ENCODE measurements at places on chromosomes 4 and X.

DNA sequence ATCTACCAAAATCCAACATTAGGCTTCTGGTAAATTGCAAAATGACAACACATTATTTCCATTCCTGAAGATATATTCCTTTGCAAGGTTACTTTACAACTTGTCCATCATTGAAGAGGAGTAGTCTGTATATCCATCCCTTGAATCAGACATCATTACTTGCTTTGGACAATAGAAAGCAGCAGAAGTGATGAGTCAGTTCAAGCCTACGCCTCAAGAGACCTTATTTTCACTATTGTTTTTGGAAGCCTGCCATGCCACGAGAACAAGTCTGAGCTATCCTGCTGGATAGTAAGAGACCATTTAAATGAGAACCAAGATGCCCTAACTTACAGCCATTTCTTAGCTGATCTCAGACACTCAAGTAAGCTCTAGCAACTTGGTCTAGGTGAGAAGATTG is 246.0 kb upstream of the HHIP start:
- DNase-seq = peak; percentile 14

DNA sequence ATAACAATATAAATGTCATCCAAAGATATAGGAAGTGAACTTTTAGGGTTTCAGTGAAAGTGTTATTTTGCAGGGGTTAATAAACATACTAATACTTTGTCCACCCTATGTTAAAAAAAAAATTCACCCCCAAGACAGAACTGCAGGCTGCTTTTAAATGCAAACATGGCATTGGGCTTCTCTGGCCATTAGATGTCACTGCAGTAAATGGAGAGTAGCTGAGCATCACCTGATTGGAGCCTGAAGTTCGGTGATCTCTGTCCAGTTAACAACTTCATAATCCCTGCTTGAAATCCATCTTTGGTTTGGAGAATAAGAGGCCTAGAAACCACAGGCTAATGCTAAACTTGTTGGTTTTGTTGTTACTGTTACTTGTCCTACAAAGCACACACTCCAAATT is 18.7 kb downstream of the SLC25A43 start:
- no peak for DNase-seq

DNA sequence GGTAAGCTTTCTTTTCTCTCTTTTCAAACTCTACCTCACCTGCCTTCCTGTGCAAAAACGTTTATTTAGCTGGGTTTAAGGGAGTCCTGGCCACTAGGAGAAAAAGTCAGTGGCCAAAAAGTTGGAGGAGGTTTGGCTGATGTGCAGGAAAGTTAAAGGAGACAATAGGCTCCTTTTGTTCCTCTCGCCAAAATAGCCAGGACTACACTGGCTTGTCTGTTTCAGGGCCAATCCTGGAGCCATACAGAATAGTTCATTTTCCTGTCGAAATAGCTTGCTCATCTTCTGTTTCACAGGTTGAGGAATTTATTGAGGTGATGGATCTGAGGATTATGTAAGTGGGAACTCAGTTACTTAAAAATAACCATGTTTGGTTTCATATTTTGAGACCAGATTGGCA is 423 bp downstream of the HEPH start:
- no peak for DNase-seq

DNA sequence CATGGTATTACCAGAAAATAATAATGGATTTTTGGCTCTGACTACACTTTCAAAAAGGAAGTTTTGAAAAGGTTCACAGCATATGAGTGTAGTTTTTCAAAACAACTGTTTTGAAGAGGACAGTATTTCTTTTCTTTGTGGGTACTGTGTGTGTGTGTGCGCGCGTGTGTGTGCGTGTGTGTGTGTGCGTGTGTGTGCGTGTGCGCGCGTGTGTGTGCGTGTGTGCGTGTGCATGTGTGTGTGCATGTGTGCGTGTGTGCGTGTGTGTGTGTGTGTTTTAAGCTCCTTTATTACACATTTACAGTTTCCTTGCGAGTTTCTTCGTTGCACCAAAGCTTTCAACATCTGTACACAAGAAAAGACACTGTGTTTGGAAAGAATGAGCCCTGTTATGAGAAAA is 755.4 kb downstream of the SH3BGRL start:
- no peak for DNase-seq

DNA sequence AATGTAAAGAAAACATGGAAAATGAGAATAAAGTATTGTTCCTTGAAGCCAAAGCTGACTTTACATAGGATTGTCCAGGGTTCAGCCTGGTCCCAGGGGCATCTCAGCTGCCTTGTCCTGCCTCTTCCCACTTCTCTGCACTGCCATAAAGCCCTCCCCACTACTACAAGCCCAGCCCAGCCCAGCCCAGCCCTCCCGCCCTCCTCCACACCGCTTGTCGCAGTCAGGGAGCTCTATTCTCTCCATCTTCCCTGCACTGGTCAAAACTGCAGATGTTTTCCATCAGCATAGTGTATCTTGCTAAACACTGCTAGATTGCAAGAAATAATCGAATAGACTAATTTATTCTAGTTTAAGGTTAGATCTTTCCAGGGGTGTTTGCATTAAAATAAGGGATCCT is 100.3 kb downstream of the TENM3 start:
- no peak for DNase-seq

GRCh38 chr4:173494013-173494970 is 35.7 kb downstream of the HAND2 start:
- peak; percentile 67 for DNase-seq

- peak; percentile 39 for DNase-seq
Observed at GRCh38 chrX:130975947-130976346, 72.9 kb upstream of the ENOX2 start.

DNA sequence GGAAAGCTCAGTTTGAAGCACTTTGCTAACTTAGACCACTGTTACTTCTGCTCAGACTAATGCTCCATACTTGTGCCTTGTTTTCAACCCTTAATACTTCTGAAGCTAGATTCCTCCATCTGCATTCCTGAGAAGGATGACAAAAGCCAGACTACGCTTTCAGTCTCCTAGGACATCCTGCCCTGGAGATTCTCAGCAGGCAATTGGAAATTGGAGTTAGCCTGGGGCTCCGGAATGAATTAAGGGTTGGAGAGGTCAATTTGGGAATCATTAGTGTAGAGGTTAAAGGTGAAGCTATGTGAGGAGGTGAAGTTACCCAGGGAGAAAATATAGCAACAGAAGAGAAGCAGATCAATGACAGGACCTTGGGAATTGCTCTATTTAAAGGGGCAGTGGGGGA is 215.9 kb upstream of the MBNL3 start:
- no peak for DNase-seq

GRCh38 chr4:119264743-119265142 is 52.2 kb downstream of the USP53 start:
- no peak for DNase-seq

DNA sequence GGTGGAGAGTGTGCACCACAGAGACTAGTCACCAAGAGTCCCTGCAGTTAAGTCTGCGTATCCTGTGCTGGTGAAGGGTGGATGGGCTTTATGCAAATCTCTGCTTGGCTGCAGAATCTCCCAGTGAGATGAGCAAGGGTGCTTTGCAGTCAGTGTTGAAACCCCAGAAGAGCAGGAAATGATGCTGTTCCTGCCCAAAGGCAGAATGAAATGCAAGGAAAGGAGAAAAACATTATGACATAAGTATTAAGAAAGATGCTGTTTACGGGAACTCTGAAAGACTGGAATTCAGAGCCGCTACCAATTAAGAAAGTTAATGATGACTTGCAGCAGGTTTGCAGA is 25.4 kb upstream of the ACSL1 start:
- no peak for DNase-seq

DNA sequence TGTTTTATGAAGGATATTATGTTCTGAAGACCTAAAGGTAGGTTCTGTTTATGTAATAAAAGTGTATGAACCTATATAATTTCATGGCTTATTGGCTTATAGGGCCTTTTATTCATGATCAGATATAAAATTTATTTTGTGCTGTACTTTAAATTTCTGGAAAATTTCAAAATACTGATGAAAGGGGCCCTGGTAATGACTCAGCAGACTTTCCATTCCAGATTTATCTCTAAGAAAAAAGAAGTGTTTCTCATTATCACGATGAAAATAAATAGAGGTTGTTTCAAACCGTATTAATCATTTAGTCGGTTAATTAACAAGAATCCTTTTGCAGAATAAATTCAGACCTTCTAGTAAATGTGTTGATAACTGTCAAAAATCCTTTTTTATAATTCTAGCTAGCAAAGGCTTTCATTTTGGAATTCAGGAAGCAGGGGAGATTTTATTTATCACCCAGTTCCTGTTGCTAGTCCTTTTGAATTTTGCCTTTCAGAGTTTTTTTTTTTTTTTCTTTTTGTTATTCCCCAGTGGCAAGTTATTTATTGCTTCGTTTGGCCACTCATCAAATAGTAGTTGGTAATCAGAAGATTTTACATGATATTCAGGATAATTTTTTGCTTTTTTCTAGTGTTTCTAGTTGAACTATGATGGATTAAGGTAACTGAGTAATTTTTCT is 5.4 kb upstream of the TAPT1 start:
- DNase-seq = no peak

DNA sequence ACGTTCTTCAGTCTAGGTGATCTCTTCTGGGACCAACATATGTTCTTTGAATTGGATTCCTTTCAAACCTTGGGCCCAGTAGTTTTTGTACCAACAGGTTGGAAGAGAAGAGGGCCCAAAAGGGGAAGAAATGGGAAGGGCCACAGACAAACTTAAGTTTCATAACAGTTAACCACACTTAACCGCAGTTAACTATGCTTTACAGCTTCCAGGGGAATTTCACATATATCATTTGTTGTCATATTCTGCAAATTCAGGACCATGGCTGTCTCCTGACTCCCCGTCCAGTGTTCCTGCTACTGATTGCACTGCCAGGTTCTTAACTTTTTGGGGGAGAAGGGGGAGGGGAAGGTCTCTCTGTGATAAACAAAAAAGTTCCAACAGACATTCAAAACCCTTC is 34.6 kb downstream of the RTL5 start:
- no peak for DNase-seq

DNA sequence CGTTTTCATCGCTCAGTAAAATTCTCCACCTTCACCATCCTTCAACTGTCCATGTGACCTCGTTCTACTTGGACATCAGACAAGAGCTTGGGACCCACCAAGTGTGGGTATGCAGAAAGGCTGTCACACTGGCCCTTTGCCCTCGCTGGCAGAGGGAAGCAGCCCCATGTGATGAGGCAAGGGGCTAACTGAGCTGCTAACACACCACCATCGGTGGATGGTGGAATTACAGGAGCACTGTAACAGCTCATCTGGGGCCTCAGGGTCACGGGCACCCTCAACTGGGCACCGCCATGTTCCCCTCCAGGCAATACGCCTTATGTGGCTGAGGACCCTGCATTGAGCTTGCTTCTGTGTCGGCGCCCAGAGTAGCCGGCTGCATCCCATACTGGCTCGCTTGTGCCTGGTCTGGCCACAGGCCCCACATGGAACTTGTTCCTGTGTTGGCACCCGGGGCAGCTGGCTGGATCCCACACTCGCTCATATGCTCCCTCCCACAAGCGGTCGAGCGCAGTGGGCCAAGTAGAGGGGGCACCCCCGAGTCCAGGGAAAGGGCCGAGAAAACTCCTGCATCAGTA is 109.5 kb downstream of the TAB3 start:
- DNase-seq = no peak

- DNase-seq = no peak
Observed at GRCh38 chrX:8447368-8447767, 17.3 kb upstream of the VCX3B start.

GRCh38 chr4:11376571-11376970 is 52.1 kb downstream of the HS3ST1 start:
- no peak for DNase-seq

DNA sequence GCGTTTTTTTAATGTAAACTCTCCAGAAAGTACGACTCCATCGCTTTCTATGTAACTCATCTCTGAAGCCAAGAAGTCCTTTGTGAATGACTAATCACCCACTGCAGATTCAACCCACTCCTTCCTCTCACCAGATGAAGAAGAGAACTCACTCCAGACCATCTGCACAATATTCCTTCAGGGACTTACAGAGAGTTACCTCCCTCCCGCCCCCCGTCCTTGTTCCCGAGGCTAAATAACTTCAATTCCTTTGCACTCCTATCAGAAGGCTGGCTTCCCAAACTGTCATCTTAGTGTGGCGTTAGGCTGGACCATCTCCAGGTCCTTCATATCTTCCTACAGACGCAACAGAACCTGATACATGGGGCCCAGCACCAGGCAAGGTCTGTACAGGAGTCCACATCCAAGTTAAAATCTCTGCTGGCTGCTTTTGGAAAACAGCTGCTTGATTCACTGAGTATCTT is 82.4 kb downstream of the AFAP1 start:
- DNase-seq = peak; percentile 69

GRCh38 chr4:141416677-141417363 is 196.1 kb downstream of the ZNF330 start:
- no peak for DNase-seq

DNA sequence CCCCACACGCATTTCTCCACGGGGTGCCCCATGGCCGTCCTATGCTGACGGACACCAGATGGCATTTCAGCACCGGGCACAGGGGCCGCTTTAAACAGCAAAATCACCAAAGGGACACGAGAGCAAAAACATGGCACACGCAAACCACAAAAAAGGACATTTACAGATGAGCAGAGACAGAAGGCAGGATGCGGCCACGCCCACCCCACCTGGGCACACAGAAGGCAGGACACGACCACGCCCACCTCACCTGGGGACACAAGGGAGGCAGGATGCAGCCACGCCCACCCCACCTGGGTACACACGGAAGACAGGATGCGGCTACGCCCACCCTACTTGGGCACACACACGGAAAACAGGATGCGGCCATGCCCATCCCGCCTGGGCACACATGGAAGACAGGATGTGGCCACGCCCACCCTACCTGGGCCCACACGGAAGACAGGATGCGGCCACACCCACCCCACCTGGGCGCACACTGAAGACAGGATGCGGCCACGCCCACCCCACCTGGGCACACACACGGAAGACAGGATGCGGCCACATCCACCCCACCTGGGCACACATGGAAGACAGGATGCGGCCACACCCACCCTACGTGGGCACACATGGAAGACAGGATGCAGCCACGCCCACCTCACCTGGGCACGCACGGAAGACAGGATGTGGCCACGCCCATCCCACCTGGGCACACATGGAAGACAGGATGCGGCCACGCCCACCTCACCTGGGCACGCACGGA is 69.1 kb downstream of the FAM53A start:
- DNase-seq = no peak

DNA sequence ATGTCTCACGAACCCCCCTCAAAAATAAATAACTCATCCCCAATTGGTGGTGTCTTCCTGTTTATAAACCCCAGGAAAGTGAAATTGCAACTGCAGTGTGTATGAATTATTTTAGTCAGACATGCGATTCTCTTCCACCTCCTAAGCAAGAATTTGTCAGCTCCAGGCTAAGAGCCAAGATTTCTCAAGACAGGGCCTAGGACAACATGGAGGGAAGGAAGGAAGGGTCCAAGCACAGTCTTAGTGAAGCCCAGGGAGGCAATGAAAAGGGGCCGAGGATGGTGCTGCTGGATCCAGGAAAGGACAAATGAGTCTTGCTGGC is 20.0 kb downstream of the SH3KBP1 start:
- DNase-seq = peak; percentile 30

- DNase-seq = no peak
Observed at GRCh38 chr4:38133711-38134480, 173.7 kb downstream of the PTTG2 start.

GRCh38 chr4:101540336-101540735 is 193.0 kb upstream of the PPP3CA start:
- no peak for DNase-seq

- DNase-seq = no peak
Observed at GRCh38 chrX:9467146-9467545, 2.3 kb downstream of the TBL1X start.

- peak; percentile 54 for DNase-seq
Observed at GRCh38 chrX:16743604-16744325, 24.4 kb downstream of the SYAP1 start.
